ENCODE measurements at places on chromosomes 3 and 15. TPM values are rescaled to one million over a fixed set of nuclear protein-coding genes. Genes with fewer than 3 reads are reported as not detected.

Gene C3orf85
- not detected for total RNA-seq

Gene MESP2
- not detected for total RNA-seq

- DNase-seq = no peak
Measured at GRCh38 chr15:51803965-51804364, 25.5 kb upstream of the TMOD3 start.

GRCh38 chr15:71705151-71705550 lies 105.2 kb upstream of the NR2E3 start:
- DNase-seq = no peak

DNA sequence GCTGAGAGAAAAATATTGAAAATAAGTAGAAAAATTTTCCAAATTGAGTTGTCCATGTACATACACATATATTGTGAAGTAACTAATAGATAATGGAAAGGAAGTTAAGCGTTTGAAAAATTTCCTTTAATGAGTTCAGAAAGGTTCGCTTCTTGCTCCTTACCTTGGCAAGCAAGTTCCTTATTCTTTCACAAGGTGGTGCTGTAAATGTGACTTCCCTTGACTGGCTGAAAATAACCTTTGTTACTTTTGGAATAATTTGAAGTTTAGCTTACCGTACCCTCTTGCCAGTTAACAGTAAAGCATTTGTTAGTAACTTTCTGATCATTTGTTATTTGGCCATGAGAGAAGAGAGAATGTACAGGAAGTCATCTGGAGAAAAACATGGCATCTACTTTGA lies 41.6 kb downstream of the PYDC2 start:
- no peak for DNase-seq

- no peak for DNase-seq
Measured at GRCh38 chr3:188607805-188608315, 453.9 kb downstream of the LPP start.

DNA sequence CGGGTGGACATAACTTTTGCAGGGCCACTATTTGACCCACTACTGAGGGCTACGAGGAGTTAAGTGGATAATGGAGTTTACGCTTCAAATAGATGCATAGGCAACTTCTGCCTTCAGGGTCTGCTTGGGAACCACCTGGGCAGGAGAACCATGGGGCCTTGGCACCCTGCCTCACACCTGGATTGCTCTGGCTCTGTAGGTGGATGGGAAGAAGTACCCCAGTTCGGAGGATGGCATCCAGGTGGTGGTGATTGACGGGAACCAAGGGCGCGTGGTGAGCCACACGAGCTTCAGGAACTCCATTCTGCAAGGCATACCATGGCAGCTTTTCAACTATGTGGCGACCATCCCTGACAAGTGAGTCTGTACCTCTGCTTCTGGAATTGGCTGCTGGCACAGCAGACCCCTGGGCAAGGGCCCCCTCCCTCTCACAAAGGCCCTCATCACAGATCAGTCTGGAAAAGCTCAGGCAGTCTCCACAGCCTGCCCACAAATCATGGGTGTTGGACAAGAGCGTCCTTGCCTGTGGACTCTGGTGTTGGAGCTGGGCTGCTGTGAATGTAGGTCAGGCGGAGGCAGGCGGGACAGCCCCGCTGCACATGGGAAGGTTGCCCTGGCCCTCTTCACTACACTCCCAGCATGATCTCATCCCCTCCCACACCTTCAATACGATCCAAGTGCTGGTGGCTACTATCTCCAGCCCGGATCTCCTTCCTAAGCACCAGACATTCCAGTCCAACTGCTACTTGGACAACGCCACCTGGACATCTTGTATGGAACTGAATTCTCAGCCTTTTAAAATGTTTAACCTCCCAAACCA lies 46.7 kb downstream of the MESD start:
- DNase-seq = no peak

DNA sequence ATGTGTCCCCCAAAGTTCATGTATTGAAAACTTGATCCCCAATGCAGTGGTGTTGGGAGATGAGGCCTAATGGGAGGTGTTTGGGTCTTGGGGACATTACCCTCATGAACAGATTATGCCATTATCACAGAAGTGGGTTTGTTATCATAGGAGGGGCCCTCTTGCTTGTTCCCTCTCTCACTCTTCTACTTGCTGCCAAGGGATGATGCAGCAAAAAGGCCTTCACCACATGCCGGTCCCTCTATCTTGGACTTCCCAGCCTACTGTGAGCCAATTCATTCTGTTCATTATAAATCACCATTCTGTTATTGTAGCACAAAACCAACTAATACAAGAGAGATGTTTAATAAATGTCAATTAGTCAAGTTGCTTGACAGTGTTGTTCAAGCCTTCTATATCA lies 47.2 kb downstream of the FAM227B start:
- DNase-seq = no peak

- no peak for DNase-seq
Measured at GRCh38 chr3:111738238-111738637, 120.8 kb upstream of the PHLDB2 start.

GRCh38 chr3:143083781-143084180 lies 35.8 kb upstream of the CHST2 start:
- no peak for DNase-seq

DNA sequence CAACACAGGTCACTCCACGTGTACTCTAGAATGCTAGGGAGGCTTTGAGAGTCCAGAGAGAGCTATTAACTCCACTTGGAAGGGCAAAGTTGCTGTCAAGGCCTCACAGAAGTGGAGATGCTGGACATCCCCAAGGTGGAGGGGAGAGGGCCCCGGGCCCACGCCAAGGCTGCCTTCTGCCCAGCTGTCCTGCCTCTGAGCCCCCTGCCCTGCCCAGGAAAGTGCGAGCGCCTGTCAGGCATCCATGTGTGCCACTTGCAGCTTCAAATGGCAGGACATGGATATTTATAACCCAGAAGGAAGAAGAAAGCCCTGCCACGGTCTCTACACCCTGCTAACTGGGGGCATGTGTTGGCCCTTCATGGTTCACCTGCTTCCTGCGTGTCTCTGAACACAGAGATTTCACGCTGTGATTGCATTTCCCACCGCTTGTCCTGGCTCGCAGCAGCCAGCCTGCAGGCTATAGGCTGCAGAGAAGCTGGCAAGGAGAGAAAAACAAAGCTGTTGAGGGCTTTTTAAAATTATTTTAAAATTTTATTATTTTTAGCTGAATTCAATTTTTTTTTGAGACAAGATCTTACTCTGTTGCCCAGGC lies 17.0 kb downstream of the ANKDD1A start:
- DNase-seq = no peak

Data from CD8-positive, alpha-beta memory T cell (primary cell).